Brain pericyte (primary cell): ENCODE measurements at places on chromosomes 3 and 15.
A peak's percentile ranks its signal among the peaks of the same experiment; 100 is the strongest.

- DNase-seq, result no peak
Measured at GRCh38 chr3:119810018-119810435, 28.1 kb downstream of the NR1I2 start.

- no peak for DNase-seq
Measured at GRCh38 chr3:41346698-41347270, 147.5 kb downstream of the CTNNB1 start.

GRCh38 chr3:130705501-130705900 is 41.1 kb downstream of the PIK3R4 start:
- DNase-seq, result no peak

DNA sequence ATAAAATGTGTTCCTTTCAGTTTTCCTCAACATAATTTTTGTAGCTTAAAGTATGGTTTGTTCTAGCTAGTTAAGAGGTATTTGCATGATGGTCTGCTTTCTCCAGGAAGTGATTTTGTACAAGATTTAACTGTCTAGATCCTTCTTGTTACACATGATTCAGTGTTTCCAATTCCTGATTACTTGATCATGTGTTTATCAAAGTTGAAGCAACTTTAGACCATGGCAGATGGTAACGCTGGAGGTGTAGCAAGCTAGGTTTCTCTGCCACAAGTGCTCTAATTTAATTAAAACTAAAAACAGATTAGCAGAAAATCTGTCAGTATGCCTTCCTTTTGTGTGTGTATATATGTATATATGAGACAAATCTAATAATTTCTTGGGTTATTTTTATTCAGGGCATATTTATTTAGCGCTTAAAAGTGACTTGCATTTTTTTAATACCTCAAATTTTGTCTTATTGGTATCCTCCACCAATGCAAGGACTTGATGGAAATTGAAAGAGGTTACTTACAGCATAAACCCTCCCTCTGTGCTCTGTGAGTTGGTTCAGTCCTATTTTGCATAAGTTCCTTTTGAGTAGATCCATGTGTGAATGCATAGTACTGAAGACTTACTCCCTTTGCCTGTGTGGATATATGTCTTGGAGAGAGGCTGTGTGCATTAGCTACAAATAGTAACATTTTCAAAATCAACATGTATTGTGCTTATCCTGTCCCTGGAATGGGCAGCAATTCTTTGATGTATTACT is 157.3 kb upstream of the CGNL1 start:
- peak; percentile 77 for DNase-seq

DNA sequence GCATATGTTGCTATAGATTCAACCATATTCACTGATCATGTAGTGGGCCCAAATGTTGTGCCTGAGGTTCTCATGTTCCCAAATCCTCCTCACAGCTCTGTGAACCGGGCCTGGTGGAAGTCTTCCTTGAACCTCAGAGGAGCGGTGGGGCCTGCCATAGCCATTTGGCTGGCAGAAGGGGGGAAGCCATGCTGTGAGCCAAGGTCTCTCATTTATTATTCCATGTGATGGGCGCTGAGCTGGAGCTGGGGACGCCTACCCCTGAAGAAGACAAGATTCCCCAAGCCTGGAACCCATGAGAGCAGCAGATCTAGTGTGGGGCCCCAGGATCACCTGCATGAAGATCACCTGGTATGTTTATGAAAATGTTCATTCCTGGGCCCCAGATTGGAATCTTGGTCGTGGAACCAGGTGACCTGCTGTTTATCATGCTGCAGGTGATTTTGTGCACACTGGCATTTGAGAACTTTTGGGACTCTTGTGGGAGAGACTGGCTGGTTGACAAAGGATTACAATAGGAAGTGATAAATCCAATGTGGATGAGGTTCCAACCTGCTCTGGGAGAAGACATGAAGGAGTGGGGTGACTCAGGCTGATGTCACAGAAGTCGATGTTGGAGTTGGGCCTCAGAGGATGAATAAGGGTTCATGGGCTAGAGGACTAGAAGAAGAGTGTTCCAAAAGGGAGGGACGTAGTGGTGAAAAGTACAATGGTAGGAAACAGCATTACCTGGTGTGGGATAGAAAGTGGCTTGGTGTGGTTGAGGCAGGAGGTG is 102.1 kb downstream of the ASB7 start:
- DNase-seq, result no peak

DNA sequence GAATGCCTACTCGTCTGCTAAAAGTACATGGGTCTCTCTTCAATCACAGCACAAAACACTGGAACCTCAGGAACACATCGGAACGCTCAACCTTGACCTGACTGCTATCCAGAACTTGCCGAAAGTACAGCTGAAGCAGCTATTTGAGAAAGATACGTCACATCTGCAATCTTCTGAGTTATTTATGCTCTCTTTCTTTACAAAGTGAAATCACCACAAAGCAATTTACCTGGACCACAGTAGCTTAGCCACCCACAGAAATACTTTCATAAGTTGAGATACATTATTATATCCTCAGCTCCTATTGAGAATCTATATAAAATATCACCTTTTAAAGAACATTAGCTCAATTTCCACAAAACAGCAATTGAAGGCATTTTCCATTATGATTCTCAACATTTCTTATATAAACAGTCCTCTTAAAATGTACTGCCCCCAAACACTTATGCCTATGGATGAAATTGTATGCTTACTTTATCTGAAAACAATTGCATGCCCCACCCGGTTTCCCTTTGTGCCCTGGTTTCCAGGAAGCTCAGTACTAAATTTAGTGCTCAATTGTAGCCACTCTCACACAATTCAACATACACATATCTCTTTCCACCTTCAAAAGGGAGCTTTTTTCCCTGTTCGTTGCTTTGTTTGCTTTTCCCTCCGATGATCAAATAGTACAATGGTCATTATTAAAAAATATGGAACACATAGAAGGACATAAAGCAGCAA is 31.8 kb downstream of the HEG1 start:
- no peak for DNase-seq

DNA sequence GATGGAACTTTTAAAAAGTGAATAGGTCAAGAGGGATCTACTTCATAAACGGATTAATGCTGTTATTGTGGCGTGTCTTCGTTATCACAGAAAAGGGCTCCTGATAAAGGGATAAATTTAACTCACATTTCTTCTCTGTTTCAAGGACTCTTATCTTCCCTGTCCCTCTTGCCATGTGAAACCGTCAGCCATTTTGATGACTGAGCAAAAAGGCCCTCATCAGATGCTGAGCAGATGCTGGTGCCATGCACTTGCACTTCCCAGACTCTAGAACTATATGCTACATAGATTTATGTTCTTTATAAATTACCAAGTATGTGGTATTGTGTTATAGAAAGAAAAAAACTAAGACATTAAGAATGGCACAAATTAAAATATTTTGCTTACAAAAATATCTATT is 1011.8 kb upstream of the GBE1 start:
- no peak for DNase-seq

- DNase-seq, result no peak
Measured at GRCh38 chr3:122996038-122996580, 31.5 kb downstream of the SEMA5B start.

DNA sequence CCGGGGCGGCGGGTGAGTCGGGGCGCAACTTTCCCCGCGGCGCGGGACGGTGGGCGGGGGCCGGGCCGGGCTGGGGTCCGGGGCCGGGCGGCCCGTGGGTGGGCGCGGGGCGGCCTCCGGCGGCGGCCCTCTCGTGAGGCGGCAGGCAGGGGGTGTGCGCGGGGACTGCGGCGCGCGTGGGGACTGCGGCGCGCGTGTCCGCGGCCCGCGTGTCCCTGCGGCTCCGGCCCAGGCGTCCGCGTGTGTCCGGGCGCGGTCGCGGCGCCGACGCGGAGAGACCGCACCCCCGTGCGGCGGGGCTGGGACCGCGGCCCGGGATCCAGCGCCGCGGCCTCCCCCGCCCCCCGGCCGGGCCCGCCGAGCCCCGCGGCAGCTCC is 349 bp downstream of the PLXNA1 start:
- no peak for DNase-seq

DNA sequence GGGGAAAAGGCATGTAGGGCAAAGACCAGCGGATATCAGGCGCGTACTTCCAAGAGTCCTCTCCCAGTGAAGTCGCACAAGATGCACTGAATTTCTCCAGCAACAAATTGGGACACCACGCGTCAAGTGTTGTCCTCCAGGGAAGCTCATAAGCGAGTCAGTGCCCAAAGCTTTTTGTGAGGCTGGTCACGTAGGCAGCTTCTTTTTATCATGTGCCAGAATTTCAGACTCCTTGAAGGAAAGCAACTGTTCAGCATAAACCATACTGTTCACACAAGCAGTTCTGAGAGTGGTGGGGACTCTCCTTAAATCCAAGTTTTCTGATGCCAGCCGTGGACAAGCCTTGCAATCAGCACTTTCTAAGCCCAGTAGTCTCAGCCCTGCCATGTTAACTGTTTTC is 10.1 kb upstream of the FSTL1 start:
- DNase-seq, result no peak

DNA sequence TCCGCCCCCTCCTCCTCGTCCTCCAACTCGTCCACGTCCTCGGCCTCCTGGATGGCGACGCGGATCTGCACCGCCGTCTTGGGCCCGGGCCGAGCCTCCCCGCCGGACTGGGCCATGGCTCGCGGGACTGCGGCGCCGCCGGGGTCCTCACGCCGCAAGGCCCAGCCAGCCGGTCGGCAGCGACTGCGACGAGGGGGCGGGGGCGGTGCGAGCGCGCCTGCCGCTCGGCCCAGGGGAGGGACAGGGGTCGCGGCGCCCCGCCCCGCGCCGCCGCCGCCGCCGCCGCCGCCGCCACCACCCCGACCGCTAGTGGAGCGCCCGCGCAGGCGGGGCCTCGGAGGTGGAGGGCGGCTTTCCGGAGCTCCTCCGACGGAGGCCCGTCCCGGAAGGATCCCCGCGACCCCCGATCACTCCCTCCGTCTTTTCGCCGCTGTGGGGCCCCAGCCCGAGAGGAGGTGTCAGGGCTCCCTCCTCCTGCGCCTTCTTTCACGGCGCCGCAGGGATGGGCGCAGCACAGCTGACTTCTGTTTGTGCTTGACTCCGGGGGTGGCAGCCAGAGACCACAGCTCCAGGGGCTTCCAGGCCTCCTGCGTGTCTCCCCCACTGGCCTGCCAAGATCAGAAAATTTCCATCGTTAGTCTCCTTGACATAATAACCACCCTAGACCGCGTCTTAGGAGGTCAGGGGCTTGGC is at the start of gene LARP6:
Gene LARP6, minus strand, starts transcription at position 185 of the 693 bp plus-strand sequence. Its CDS starts 69 bp downstream, at position 116.
- DNase-seq, result peak; percentile 92

GRCh38 chr3:113261063-113261625 is 49.8 kb downstream of the BOC start:
- DNase-seq, result no peak

DNA sequence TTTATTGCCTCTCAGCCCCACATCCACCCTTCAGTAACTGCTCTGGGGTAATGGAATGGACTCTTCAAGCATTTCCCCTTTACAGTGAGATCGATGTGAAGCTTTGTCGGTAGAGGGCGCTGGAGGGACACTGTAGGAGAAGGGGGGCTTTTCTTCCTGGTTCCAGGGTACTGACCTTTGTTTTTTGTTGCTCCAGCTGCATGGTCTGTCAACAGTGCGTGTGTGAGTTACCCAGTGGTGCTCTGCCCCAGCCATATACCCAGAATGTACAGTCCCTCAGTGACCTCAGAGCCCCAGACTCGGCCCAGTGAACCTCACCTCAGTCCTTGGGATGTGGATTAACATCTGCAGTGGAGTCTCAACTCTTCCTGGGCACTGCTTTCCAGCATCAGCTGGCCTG is 180.3 kb upstream of the TSC22D2 start:
- DNase-seq, result no peak

DNA sequence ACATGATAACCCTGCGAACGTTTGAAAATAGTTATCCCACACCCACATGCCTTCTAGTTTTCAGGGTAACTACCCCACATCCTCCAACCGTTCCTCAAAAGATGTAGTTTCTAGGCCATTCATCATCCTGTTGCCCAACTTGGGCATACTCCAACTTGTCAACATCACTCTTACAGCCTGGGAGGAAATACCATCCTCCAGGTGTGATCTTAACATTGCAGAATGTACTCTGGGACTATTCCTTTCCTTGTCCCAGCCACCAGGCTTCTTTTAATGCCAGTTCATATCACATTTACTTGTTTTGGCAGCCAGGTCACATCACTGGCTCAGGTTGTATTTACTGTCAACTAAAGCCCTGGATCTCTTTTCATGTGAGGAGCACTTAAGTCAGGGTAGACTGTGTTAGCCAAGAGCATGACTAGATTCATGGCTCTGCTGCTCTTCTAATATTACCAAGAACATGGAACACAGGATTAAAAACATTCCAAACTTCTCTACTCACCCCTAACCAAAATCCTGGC is 4.0 kb upstream of the DENND6A start:
- DNase-seq, result no peak

- no peak for DNase-seq
Measured at GRCh38 chr15:49079340-49080039, 33.2 kb upstream of the SECISBP2L start.

- DNase-seq, result no peak
Measured at GRCh38 chr15:70761046-70761445, 2.3 kb downstream of the UACA start.

GRCh38 chr3:69426291-69426966 is 40.5 kb upstream of the FRMD4B start:
- no peak for DNase-seq

DNA sequence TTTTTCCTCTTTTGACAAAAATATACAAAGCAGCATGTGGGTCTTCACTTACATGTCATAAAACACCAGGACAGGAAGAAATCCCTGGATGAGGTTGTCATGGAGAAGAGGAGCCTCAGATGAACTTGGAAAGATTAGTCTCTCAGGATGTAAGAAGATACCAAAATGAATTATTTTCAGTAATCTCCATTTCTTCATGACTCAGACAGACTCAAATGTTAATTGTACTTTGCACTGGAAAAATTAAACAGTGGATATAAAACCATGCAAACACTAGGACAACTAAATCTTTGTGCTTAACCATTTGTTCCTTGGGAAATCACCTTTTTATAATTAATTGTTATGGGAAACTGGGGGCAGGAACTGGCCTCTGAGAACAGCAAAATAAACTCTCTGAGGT is 237.0 kb downstream of the CD47 start:
- DNase-seq, result no peak

GRCh38 chr3:160141485-160142185 is 83.6 kb upstream of the C3orf80 start:
- no peak for DNase-seq

DNA sequence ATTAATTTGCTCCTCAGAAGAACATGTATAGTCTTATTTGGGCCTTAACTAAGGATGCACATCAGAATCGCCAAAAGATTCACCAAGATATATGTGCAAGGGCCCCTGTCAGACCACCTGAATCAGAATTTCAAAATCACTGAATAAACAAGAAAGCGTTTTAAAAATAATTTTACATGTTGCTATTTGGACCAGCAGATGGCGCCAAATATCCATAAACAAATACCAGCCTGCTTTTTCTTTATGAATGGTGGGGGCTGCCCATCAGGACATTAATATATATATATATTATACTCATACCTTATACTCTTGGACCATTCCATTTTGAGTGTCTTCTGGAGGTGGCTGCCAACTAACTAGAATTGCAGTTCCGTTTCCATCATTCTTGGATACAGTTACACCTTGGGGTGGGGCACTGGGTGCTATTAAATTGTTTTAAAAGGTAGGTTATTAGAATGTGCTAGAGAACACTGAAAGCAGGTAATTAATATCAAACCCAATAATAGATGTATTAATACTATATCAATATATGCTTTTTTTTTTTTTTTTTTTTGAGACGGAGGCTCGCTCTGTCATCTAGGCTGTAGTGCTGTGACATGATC is 1108.3 kb downstream of the ROBO1 start:
- no peak for DNase-seq
